ENCODE measurements at places on chromosomes 7 and 10.

GRCh38 chr7:49773936-49774458 is 559 bp downstream of the VWC2 start:
- no peak for DNase-seq

DNA sequence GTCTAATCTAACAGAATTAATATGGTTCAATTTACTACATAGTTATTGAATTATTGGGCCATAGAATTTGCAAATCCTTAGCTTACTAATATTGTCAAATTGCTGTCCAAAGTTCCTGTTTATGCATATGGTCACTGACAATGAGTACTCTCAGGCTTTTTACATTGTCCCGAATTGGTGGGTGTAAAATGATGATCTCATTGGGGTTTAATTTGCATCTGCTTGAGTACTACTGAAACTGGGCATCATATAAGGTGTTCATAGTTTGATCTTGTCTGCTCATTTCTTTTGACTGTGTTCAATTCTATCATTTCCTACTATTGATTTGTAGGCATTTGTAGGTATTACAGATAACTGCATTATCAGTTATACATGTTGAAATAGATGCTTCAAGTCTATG is 12.7 kb downstream of the ABCA13 start:
- no peak for DNase-seq

DNA sequence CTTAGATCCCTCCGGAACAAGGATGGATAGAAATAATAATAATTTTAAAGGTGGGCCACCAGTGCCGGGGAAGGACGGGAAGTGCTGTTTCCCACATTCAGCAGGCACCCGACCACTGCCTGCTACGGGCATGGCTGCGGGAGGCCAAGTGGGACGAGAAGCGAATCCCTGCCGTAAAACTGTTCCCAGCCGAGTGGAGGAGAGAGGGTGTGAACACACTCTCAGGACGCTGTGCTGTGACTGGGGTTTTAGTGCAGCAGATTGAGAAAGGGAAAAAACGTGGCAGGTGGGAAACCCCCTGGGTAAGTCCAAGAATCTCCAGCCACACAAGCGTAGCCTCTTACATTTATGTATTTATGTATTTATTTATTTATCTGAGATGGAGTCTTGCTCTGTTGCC is 158.8 kb downstream of the DNAJB6 start:
- peak; percentile 44 for DNase-seq

- peak; percentile 83 for DNase-seq
These were observed 187.9 kb downstream of the GATA3 start for GRCh38 chr10:8242295-8242872.

GRCh38 chr7:124318721-124319450 is 286.0 kb upstream of the TMEM229A start:
- DNase-seq: no peak

GRCh38 chr10:59606551-59606961 is 103.1 kb downstream of the SLC16A9 start:
- DNase-seq: no peak

- no peak for DNase-seq
These were observed 33.1 kb downstream of the ZMIZ1 start for GRCh38 chr10:79101560-79102497.

- DNase-seq: no peak
These were observed 50.6 kb downstream of the PNLIPRP2 start for GRCh38 chr10:116671274-116671926.

DNA sequence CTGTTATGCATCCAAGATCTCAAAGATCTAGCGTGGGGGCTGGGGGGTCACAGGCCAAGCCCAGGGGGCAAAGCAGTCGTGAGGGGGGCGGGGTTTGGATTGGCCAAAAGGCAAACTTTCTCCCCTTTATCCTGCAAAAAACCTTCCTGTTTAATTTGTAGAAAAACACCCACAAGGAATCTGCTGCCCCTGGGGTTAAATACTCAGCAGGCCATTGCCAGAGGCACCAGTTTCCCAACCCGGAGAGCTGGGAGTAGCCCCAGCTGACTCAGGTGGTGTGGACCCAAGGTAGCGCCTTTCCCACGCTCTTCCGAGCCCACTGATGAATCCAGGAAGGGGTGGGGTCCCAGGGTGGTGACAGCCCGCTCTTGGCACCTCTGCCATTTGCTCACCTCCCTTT is 21.4 kb downstream of the KCP start:
- no peak for DNase-seq

GRCh38 chr10:44383749-44384600 is 922 bp downstream of the CXCL12 start:
- DNase-seq: no peak

DNA sequence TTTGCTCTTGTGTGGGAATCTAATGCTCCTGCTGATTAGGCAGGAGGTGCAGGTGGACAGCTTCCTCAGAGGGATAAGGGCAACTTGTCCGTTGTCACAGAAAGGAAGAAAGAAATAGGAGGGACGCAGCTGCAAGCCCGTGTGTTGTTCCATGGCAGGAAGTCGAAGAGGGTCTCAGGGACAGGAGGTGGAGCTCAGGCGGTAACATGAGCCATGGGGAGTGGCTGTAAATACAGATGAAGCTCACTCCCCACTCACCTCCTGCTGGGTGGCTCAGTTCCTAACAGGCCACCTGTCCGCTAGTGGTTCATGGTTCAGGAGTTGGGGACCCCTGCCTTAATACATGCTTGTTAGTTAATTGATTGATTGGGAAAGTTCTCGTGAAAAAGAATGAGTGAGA is 101.7 kb upstream of the SFMBT2 start:
- no peak for DNase-seq

GRCh38 chr10:1628757-1629156 is 108.6 kb downstream of the ADARB2 start:
- DNase-seq: no peak

- peak; percentile 20 for DNase-seq
These were observed 10.6 kb upstream of the GRB10 start for GRCh38 chr7:50793120-50793946.

GRCh38 chr7:51249187-51249945 is 67.2 kb downstream of the COBL start:
- no peak for DNase-seq

- no peak for DNase-seq
These were observed 252.7 kb downstream of the KIF20B start for GRCh38 chr10:89954061-89954460.

DNA sequence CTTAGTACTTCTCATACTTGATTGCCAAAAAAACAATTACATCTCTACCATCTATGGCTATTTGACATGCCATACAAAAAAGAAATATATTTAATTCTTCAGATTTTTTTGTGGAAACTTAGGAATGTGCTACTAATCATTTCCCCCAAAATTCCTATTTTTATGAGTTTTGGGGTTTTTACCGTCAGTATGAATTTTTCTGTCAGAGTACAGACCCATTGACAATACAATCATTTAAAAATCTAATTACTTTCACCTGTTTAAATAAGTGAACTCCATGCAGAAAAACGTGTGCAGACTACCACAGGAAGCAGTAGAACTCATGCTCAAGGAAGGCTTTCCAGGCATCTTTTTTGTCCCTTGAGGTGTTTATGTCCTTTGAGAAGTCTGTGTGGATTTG is 48.8 kb upstream of the FOXP2 start:
- DNase-seq: no peak

DNA sequence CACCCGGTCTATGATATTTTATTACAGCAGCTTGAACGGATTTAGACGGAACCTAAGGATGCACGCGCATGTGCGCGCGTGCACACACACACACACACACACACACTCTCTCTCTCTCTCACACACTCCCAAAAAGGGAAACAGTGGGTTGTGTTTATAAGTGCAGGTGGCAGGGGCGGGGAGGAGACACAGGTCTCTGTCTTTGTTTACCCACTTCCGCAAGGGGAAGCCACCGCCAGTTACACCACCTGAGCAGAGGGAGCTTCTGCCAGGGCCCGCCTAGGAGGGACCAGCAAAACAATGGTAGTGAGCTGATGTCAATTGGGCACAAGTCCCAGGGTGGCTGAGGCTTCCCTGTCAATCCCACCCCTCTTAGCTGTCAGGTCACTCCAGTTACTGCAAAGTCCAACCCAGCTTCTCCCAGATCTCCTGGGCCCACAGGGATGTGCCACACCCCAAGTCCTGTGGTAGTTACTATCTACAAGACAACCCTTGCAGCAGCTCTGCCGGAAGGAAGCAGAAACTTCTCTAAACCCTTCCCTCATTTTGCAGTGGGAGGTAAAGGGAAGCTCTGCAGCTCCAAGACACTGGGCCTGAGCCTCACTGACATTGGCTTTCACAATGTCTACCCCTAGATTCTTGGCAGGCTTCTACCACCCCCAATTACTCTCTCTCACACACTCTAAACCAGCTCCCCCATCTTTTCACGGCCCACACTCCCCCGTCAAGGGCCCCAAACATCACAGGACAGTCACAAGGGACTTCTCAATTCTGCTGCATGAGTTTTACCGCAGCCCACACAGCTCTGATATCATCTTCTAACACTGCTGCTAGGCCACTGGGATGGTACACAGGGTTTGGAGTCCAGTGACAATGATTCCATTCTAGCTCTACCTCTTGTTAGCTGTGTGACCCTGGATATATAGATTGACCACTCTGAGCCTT is 17.6 kb downstream of the ANXA11 start:
- DNase-seq: peak; percentile 73

DNA sequence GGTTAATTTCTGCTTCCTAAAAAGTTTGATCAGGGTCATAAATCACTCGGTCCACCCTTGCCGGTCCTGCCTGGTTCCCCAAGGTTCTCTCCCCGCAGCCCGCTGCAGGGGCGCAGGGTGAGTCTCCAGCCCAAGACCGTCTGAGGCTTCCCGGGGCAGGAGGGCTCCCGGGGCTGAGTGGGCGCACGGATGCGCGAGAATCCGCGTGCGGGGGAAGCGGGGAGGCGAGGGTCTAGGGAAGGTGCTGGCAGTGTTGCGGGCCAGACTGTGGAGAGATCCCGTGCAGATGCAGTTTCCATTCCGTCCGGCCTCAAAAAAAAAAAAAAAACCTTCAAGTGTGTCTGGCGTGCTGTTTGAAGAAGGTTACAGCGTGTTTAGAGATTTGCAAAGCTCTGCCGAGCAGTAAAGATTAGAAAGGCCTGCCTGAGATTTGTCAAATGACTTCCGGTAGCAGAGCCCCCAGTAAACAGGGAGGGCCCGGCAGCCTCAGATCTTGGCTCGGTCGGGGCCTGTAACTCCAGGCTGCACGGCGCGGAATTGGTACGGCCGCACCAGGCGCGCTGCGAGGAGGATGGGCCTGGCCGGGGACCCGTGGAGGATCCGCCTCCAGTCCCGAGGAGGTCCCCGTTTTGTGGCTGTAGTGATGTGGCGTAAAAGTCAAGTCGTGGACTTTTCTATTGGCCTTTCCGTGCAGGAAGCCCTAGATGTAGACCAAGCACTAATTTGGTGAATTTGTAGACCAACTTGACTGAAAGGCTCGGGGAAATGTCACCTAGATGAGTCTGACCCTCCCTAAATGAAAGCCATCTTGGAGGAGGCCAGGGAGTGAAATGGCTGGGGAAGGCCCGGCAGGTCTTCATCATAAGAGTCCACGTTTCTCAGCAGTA is 293.2 kb upstream of the NFE2L3 start:
- peak; percentile 22 for DNase-seq

GRCh38 chr7:26705567-26705966 is 158.8 kb downstream of the SKAP2 start:
- DNase-seq: no peak

GRCh38 chr10:59284118-59284975 is 78.0 kb downstream of the FAM13C start:
- DNase-seq: no peak

DNA sequence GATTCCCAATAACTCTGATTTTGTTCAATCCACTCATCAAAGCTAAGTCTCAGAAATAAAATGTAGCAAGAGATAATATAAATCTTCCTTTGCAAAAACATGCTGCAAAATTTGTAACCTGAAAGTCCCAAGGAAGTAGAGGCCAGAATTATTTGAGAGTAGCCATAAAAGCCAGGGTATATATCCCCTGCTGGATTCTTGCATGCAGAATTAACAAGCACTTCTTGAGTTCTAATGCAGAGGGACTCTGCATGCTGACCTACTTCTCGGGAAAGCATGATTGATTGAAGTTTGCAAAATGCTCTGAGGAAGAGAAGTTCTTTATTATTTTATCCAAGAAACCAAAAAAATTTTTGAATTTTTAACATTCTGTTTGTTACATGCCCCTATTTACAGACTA is 121.6 kb downstream of the THSD7A start:
- no peak for DNase-seq
